Panc1 (cell line): ENCODE measurements at places on chromosomes 6 and 20.

- DNase-seq: no peak
Observed at GRCh38 chr6:35454391-35455110, 2.4 kb downstream of the FANCE start.

DNA sequence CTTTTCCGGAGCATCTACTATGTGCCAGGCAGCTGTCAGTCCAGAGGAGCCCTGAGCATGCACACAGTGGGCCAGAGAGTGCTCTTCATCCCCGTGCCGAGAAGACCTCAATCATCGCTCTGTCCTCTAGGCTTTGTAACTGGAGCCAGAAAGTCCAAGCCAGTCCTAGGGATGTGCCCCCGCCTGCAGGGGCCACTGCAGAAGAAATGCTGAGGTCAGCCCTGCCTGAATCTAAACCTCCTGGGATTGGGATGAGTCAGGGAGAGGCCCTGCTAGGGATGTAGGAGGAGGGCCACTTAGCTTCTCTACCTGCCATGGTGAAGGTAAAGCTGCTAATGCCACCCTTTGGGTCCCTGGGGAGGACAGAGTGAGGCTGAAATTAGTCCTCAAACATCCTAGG, 146.8 kb downstream of the CDC5L start:
- DNase-seq: no peak

DNA sequence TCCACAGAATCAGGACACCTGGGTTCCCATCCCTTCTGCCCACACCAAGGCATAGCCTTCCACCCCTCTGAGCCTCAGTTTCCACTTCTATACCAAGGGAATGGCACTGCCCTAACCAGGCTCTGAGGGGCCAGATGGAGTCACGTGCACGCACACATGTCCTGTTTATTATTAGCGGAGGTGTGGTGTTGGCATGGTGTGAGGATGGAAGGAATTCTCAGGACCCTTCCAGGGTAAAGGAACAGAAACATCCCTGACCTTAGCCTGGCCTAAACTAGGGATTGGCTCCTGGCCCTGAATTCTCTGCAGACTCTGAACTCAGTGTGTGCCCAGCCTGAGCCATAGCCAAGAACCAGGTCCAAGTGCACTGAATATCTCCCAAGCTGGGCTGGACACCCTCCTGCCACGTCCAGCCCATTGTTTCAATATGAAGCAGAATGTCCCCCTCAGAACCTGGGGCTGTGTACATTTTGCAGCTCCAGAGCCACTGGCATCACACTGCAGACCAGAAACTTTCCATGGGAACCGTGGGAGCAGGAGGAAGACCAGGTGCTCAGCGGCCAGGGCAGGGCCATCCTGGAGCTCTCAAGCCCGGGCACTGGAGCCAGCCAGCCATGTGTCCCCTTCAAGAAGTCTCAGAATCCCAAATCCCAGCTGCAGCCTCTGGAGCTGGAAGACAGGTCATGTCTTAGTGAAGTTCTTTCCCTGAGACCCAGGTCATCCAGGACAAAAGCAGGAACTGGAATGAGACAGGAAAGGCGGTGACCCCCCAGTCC, 208.4 kb downstream of the ANKRD60 start:
- DNase-seq: no peak

DNA sequence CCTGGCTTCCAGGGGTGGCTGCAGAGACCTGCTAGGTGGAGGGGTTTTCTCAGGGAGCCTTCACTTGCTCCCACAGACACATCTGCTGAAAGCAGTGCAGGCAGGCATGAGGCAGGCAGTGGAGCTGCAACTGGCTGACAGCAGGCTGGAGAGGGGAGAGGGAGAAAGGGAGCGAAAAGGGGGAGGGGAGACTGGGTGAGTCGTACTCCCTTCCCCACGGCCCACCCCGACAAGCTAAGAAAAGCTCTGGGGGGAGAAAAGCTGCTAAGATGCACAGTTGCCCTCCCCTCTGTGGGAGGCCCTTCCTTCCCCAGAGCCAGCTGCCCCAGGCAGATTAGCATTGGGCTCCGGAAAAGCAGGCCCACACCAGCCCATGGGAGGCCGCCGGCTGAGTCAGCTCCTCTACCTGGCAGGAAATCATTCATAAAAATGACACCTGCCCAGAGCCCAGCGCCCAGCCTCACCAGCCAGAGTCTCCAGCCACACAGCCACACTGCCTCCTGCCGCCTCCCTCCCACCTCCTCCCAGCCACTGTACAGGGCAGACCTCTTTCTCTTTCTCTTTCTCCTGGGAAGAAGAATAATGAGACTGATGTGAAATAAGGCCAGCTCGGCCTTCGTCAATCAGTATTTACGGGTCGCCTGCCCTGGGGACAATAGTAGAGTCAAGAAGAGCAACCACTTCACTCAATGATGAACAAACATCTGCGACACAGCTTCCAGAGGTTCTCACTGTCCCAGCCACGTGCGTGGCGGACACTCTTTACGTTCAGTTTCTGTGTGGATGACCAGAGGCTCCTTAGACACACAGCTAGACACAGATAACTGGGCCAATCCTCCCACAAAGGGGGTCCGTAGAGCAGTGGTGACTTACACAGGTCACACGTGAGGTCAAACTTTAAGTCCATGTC, 7.7 kb upstream of the C20orf203 start:
- DNase-seq: no peak

DNA sequence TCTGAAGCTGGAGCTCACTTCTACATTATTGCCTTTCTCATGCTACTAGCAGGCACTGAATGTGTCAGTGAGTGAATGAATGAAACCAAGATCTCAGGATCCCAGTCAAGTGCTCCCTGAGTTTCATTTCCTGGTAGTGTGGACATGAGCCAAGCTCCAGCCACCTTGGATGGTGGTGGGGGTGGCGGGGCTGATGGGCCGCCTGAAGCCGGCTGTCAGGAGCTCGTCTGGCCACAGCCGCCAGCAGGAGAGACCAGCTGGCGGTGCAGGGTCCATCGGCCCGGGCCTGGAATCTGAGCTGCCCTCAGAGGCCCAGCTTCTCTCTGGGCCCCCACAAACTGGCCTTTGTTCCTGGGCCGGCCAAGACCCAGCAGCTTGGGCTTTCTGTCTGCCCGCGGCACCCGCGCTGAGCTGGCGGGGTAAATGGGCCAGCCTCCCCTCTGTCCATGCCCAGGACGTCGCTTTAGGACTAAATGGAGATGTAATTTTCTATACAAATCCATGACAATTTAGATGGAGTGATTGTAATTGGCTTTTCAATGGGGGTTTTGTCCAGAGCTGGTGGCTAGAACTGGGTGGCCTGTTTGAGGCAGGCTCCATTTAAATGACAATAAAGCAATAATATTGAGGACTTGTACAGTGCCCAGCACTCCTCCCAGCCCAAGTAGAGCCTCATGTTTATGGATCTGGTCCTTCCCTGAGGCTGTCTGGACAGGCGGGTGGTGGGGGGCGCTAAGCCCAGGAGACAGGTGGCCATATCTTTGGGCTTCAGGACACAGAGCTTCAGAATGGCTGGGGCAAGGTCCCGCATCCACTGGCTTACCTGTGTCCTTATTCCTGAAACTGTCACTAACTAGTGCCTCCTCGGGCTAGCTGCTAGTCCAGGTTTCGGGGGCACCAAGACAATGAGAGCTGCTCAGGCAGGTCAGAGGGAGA, 43.5 kb downstream of the NOL4L start:
- DNase-seq: no peak
